ENCODE measurements at places on chromosomes 3 and 15.

- DNase-seq, result no peak
Observed at GRCh38 chr3:138389841-138390581, 41.6 kb downstream of the MRAS start.

- no peak for DNase-seq
Observed at GRCh38 chr3:71559578-71560162, 23.9 kb downstream of the FOXP1 start.

DNA sequence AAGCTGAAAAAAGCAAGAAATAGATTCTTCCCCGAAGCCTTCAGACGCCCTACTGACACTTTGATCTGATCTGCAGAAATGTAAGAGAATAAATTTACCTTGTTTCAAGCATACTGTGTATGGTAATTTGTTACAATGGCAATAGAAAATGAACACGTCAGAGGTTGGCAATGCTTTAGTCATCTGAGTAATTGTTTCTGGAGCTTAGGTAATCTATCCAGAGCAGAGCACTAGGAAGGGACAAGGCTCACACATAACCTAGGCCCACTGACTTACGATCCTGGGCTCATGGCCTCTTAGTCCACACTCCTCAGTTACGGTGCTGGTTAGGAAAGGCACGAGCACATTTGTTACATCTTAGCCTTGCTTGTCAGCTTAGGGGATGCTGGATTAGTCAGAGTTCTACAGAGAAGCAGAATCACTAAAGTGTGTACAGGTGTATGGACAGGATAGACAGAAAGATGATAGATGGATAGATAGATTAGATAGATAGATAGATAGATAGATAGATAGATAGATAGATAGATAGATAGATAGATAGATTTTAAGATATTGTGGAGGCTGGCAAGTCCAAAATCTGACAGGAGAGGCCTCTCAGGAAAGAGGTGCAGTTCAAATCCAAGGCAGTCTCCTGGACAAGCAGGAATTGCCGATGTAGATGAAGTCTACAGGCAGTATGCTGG is 46.8 kb upstream of the TBC1D23 start:
- DNase-seq, result no peak

DNA sequence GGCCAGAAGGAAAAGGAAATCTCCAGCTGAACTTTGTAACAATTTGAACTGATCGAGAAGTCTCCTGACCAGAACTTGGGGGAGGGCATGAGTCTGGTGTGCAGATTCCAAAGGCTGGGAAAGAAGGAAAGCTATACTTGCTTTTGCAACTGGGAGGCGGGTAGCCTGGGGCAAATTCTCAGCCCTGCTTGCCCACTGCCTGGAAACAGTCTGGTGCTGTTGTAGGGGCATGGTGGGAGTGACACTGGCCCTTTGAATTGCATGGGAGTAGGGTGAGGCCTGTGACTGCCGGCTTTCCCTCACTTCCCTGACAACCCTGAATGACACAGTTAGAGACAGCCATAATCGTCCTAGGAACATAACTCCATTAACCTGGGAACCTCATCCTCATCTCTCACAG is 114.0 kb upstream of the POU1F1 start:
- no peak for DNase-seq

DNA sequence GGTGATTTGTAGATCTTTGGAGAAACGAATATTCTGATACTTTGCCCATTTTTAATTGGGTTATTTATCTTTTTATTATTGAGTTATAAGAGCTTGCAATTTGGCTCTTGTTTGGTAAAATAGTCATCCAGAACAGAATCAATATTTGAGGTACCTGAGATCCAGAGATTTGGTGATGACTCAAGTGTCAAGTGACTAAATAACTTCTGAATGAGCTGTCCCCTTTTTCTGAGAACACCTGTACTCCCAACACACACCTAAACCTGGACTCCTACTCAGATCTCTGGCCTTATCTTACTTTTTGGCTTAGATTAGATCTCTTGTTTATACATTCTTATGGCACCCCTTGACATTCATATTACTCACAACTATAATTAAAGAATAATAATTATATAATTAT is 3.1 kb upstream of the TRA2B start:
- no peak for DNase-seq

GRCh38 chr3:151548195-151548594 is 87.3 kb upstream of the IGSF10 start:
- DNase-seq, result no peak

DNA sequence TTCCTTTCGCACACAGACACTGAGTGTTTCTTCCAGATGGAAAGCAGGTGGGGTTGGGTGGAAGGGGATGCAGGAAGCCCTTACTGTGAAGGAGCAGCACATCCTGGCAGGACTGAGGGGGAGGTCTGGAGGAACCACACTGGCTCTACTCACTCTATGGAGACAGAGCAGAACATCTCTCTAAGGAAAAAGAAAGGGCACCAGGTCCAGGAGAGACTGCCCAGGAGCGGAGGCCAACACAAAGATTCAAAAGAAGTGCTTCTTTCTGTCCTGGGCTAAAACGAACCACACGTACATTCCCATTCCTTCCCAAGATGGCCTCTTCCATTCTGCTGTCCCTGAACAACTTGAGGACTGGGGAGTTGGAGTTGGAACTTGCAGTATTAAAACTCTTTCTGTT is 13.8 kb upstream of the VIPR1 start:
- DNase-seq, result no peak

DNA sequence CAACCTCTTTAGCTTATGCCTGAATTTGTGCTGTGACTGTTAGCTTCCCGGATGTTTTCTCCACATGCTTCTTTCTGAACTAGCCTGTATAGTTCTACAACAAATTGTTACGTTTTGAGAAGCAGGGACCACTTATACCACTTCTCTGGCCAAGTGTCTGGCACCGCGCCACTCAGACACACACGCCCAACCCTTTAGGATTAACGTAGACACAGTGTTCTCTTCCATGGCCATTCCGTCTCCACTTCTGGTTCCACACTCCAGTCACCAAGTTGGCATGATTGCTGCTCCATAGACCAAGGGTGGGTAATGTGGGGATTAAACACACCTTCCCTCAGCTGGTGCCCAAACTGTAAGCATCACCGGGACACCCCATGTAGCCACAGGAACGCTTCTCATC is 755 bp upstream of the TMEM108 start:
- DNase-seq, result no peak

- no peak for DNase-seq
Observed at GRCh38 chr3:120227710-120228347, 57.2 kb downstream of the GPR156 start.

DNA sequence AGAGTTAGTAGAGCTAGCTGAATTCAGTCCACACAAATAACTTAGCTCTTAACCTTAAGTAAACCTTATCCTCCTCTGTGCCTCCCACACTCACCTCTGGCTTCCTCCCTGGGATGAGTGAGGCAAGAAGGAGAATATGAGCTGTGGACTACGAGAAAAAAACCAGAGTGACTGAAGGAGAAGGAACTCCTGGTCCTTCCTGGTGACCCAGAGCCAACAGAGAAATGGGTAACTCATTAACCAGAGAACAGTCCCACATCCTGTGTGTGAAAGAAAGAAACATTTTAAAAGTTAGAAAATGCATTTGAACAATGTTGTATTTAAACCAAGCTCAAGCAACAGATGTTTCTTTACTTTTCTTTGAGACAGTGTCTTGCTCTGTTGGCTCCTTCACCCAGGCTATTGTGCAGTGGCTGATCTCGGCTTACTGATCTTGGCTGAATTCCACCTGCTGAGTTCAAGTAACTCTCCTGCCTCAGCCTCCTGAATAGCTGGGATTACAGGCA is 27.5 kb upstream of the FAM81A start:
- DNase-seq, result no peak
